ENCODE measurements at places on chromosomes 11 and 22. TPM values are rescaled to one million over a fixed set of nuclear protein-coding genes. Genes with fewer than 3 reads are reported as not detected.

The OR4A16 gene
- not detected for polyA plus RNA-seq

The FCHSD2 gene
- polyA plus RNA-seq = 21.6 TPM

The DDIAS gene
- polyA plus RNA-seq = 3.5 TPM

The P2RY2 gene
- polyA plus RNA-seq = 2.5 TPM

The MRPL48 gene
- polyA plus RNA-seq = 31.1 TPM

The ABTB2 gene
- 7.3 TPM for polyA plus RNA-seq

The P2RX6 gene
- polyA plus RNA-seq = 16.9 TPM

The RASL10A gene
- 3.1 TPM for polyA plus RNA-seq
